Stimulated activated CD4-positive, alpha-beta T cell treated with anti-CD3 and anti-CD28 coated beads, Interleukin-15, amount 100 ng/mL, for 1 hour (primary cell): ENCODE measurements at places on chromosomes 5 and 9.

DNA sequence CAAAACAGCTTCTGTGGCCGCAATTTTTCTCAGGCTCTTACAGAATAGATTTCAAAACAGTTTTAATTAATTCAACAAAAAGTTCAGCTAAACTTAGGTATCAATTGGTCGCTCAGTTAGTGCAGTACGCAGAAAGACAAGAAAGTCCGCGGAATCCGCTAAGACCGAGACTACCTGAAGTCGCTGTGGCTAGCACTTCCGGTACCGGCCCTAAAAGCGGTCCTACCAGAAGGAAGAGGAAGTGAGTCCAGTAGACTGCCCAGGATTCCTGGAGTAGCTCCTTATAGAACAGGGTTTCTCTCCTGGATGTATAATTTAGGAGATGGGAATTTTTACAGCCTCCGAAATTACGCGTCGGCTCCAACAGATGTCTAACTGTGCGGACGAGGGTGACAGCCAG, 16.6 kb upstream of the PCDHB2 start:
- DNase-seq = no peak

GRCh38 chr9:136323371-136323789, 4.0 kb upstream of the GPSM1 start:
- DNase-seq = no peak

- no peak for DNase-seq
Measured at GRCh38 chr5:142862594-142862993, 92.4 kb downstream of the ARHGAP26 start.

GRCh38 chr9:107484117-107484723, 5.3 kb downstream of the KLF4 start:
- no peak for DNase-seq

DNA sequence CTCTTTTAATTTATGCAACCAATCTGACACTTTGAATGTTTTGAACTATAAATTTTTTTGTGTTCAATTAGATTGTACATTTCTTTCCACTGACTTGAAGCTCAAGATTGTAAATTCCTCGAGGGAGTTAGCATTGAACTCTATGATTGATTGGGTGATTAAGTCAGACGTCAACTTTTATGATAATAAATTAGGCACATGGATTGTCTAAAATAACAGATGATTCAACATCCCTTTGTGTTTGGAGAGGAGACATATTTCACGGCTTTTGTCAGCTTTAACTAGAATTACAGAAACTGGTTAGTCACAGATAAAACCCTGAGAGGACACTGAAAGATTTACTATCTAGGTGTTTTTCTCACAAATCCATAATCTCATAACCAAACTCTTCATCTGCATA, 32.7 kb upstream of the TXNDC8 start:
- no peak for DNase-seq

DNA sequence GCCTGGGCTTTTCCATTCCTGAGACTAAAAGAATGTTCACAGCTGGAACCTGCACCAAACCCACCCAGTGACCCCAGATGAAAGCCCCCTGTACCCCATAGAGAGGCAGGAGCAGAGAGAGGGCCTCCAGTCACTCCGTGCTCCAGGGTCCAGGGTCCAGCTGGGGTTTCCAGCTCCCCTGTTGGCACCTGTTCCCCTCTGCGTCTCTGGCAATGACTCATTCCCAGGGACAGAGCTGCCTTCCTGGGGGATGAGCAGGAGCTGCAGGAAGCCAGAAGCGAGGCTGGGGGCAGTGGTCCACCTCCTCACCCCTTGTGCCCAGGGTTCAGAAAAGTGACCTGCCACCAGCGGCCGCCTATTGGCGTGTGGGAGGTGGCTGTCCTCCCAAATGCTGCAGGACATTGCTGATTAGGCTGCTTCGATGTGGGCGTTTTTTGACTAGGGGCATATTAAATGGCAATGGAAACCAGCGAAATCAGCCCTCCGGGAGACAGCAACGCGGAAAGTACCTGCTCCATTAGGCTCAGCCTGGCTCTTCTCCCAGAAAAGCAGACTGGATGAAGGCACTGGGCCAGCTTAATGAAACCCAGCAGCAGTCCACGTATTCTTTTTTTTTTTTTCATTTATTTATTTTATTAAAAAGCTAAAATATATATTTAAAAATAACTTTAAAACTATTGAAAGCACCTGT, 97.4 kb downstream of the DAP start:
- DNase-seq = no peak

GRCh38 chr9:107169796-107170195, 113.3 kb upstream of the RAD23B start:
- no peak for DNase-seq

- DNase-seq = no peak
Measured at GRCh38 chr5:156802501-156802900, 47.6 kb upstream of the PPP1R2B start.

GRCh38 chr5:143011585-143011984, 241.4 kb downstream of the ARHGAP26 start:
- no peak for DNase-seq

DNA sequence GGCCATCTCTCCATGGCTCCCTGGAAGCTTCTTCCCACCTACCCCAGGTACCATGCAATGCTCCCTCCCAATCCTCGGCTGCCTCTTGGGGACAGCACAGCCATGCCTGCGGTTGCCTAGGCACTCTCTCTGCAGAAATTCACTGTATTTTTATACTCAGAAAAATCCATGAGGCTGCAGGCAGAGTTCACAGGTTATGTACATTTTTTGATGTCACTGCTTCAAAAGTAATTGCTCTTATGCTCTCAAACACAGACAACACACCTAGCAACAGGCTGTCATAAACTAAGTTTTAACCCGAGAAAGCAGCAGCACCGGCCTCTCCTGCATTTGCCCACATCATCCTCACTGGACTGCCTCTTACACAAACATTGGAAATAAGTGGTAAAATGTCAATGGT, 102.4 kb downstream of the AK8 start:
- DNase-seq = no peak

GRCh38 chr9:95055334-95055850, 262.1 kb downstream of the FANCC start:
- DNase-seq = no peak

GRCh38 chr5:129856325-129856724, 47.9 kb upstream of the CHSY3 start:
- DNase-seq = no peak

DNA sequence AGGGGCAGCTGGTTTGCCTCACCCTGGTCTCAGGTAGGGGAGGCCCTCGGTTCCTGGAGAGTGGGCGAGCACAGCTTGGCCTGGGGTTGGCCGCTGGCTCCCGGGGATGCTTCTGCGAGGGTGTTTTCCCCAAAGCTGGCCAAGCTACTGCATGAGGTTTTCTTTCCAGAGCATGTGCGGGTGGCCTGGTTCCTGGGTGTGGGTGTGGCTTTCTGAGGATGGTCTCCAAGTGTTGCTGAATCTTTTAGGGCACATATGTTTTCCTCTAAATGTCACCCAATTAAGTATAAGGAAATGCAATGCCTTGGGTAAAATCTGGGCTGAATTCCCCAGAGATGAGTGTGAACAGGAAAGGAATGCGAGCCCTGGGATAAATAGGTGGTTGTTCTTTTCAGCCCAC, 115.8 kb upstream of the ICE1 start:
- no peak for DNase-seq

DNA sequence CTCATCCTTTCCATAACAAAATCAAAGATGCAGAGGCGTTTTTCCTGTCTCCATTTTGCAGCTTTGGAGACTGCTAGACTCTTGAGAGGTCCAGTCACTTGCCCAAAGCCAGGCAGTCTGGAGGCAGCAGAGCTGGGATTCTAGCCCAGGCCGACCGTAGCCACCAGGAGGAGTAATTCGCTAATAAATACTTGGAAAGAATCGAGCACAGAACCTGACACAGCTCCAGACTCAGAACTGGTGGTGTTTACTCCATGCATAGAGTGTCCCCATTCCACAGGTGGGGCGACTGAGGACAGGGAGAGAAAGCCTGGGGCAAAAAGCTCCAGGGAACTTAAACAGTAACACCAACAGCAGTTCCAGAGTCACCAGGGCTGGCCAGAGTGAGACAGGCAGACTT, 10.7 kb upstream of the CERCAM start:
- no peak for DNase-seq

- DNase-seq = no peak
Measured at GRCh38 chr9:75992482-75993206, 102.2 kb downstream of the PCSK5 start.

DNA sequence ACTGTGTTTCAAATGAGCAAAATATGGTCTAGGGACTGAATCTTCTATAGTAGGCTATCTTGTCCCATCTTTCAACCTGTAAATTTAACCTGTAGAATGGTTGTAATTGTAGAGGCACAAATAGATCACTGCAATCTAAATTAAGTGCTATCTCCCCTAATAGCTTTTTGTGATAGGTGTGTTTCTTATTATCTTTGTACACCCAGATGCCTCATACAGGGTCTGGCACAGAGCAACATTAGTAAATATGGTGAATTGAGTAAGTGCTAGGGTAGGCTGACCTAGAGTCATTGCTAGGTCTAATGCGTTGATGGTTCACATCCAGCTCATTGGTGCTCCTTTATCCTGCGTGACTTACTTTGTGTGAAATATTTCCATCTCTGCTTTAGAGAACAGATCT, 100.6 kb downstream of the PBX3 start:
- no peak for DNase-seq

GRCh38 chr5:16552666-16553343, 64.0 kb downstream of the RETREG1 start:
- DNase-seq = no peak

DNA sequence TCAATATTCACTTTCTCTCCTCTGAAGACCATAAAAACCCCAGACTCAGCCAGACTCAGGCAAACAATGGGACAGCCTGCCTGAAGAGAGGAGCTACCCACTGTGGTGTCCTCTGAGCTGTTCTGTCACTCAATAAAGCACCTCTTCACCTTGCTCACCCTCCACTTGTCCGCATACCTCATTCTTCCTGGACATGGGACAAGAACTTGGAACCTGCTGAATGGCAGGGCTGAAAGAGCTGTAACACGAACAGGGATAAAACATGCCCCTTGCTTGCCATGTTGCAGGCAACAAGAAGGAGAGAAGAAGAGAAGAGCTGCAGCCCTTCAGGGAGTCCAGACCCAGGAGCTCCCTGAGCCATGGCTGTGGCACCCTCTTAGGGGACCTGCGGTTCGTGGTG, 86.8 kb upstream of the SEMA6A start:
- DNase-seq = no peak

DNA sequence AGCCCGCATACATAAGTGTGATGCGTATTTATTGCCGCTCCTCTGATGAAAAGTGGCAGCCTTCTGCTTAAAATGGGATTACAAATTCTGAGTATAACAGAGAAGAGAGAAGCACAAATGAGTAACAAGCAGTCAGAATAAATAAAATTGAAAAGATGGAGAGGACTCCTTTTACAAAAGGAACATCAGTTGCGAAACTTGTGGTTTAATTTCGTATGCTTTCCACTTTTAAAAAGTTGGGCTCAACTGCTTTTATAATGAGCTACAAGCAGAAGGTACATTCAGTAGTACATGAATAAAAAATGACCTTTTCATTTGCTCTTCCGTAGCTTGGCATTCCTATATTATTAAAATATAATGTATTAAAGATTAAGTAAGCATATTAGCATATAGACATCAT, 320.0 kb downstream of the FBXL17 start:
- DNase-seq = no peak

- DNase-seq = no peak
Measured at GRCh38 chr5:116502616-116503015, 72.0 kb downstream of the SEMA6A start.

DNA sequence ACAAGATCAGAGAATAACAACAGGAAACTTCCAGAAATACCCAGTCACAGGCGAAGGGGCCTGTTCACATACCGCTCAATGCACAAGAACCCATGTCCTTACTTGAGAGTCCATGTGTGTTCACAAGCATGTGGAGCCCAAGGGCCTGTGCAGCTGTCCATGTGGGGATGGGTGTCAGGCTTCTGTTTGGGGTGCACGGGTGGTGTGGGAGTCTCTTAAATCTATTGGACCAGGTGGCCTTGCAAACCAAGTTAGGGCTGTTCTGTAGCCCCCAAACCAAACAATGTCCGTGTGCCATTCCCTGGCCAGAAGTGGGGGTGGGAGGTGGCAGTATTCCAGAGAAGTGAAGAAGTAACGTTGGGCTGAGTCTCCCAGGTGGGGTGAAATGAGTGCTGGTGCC, 222.3 kb downstream of the PBX3 start:
- DNase-seq = no peak

DNA sequence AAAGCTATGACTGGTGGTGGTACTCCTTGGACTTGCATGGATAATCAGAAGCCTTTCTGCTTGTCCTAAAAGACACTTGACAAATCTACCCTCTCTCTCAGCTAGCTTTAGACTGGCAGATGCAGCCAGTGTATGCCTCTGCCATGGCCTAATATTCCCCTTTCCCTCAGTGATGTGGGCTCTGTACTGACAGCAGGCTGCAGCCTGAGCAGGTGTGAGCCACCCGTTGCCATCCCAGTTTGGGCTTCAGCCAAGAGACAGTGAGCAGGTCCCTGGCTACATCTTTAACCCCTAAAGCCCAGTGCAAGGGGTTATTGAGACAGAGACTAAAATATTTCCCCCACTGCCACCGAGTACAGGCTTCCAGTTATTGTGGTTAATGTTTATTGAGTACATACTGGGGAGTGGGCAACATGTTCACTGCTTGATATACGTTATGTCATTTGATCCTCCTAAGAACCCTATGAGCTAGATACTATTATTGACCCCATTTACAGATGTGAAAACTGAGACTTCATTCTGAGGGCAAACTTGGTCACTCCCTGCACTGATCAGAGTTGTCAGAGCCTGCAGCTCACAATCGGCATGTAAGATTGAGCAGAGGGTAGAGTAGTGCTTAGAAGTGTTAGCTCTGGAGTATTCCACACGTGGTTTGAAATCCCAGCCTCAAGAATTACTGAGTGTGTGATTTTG, 254.2 kb downstream of the ARHGAP26 start:
- no peak for DNase-seq

- DNase-seq = no peak
Measured at GRCh38 chr5:51618234-51618633, 235.0 kb downstream of the ISL1 start.

DNA sequence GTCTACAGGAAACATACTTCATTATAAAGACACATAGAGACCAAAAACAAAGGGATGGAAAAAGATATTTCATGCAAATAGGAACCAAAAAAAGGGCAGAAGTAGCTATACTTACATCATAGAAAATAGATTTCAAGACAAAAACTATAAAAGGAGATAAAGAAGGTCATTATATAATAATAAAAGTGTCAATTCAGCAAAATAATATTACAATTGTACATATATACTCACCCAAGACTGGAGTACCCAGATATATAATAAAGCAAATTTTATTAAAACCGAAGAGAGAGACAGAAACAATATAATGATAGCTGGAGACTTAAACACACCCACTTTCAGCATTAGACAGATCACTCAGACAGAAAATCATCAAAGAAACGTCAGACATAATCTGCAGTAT, 546.3 kb downstream of the PRDM9 start:
- no peak for DNase-seq
